Activated naive CD4-positive, alpha-beta T cell treated with anti-CD3 and anti-CD28 coated beads, Interleukin-2, amount 10 ng/mL, durations not matched to agents 7 days and 5 days (primary cell): ENCODE measurements at places on chromosomes 11 and 22.

- peak overlapping the region; percentile 66 for H3K4me3 ChIP-seq
- peak overlapping the region; percentile 87 for H3K27ac ChIP-seq
- peak; percentile 45 for DNase-seq
- H3K36me3 ChIP-seq: no peaks in the 10 kb centered on the region
- H3K4me1 ChIP-seq: peaks cover 54% of the 10 kb centered on the region
Measured at GRCh38 chr11:13338427-13339069, 61.0 kb downstream of the BMAL1 start.

GRCh38 chr11:20501971-20502370 lies 97.4 kb upstream of the SLC6A5 start:
- H3K36me3 ChIP-seq: peaks cover 19% of the 10 kb centered on the region
- no peaks in the 10 kb centered on the region for H3K27me3 ChIP-seq
- H3K4me3 ChIP-seq: no peak overlapping the region
- no peak for DNase-seq
- no peak overlapping the region for H3K27ac ChIP-seq
- no peaks in the 10 kb centered on the region for H3K4me1 ChIP-seq

DNA sequence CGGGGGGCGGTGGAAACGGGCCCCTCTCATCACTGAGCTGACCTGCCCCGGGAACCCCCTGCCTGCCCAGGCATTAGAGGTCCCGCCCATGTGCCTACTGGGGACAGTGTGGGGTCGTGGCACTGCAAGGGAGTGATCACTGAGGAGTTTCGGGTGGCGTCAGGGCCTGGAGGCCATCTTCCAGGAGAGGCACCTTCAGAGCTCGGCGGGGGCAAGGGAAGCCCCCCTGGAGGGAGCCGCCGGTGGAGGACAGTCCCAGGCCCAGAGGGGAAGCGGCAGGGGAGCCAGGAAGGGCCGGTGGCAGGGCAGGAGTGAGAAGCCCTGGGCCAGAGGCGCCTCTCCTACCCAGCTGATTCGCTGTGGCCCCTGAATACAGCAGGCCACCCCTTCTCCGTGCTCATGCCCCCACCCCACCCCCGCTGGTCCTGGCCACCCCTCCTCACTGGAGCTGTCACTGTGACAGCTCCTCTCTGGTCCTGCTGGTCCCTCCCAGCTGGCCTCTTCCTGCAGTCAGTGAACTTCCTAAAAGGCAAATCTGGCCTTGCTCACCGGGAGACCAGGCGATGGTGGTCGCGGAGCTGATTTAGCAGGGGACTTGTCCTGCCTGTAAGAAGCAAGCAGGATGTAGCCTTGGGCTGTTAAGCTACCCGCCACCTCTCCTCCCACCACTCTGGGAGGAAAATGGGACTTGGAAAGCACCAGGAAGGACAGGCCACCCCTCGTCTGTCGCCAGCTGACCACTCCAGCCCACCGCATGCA lies 2.0 kb upstream of the MAPK11 start:
- no peaks in the 10 kb centered on the region for H3K36me3 ChIP-seq
- H3K27me3 ChIP-seq: peaks cover 57% of the 10 kb centered on the region
- H3K27ac ChIP-seq: no peak overlapping the region
- peaks cover 19% of the 10 kb centered on the region for H3K4me1 ChIP-seq

GRCh38 chr22:37047006-37047405 lies 4.5 kb upstream of the KCTD17 start:
- peaks cover 5% of the 10 kb centered on the region for H3K4me1 ChIP-seq
- peaks cover 31% of the 10 kb centered on the region for H3K27me3 ChIP-seq
- DNase-seq: no peak
- H3K36me3 ChIP-seq: no peaks in the 10 kb centered on the region

DNA sequence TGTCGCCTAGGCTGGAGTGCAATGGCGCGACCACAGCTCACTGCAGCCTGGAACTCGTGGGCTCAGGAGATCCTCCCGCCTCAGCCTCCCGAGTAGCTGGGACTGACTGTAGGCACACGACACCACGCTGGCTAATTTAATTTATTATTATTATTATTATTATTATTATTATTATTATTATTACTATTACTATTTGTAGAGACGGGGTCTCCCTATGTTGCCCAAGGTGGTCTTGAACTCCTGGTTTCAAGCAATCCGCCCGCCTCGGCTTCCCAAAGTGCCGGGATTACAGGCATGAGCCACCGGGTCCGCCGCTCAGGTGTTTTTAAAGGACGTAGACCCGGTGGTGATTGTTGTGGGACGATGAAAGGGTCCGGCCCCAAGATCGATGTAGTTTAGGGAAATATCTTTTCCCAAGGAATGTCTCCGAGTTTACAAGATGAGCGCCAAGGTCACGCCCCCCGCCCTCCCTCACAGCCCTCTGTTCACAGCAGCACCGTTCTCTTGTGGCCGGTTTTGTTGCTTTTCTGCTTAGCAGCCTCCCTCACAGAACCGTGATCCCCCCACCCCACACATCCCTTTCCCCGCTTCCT lies 728 bp upstream of the POGLUT3 start:
- peak overlapping the region; percentile 96 for H3K27ac ChIP-seq
- peaks cover 38% of the 10 kb centered on the region for H3K4me1 ChIP-seq
- peak overlapping the region; percentile 84 for H3K4me3 ChIP-seq
- DNase-seq: no peak

- peaks cover 5% of the 10 kb centered on the region for H3K4me1 ChIP-seq
- no peak overlapping the region for H3K27ac ChIP-seq
- no peaks in the 10 kb centered on the region for H3K27me3 ChIP-seq
- H3K36me3 ChIP-seq: no peaks in the 10 kb centered on the region
Measured at GRCh38 chr22:28019360-28019759, 100.3 kb upstream of the PITPNB start.

GRCh38 chr22:49100773-49101172 lies 726.9 kb downstream of the BRD1 start:
- H3K4me3 ChIP-seq: no peak overlapping the region
- H3K27ac ChIP-seq: no peak overlapping the region
- no peaks in the 10 kb centered on the region for H3K36me3 ChIP-seq
- no peak for DNase-seq

GRCh38 chr22:18148293-18148965 lies 1.5 kb upstream of the USP18 start:
- peaks cover 11% of the 10 kb centered on the region for H3K36me3 ChIP-seq
- DNase-seq: no peak
- peak overlapping the region; percentile 87 for H3K4me3 ChIP-seq
- no peaks in the 10 kb centered on the region for H3K27me3 ChIP-seq
- peaks cover 50% of the 10 kb centered on the region for H3K4me1 ChIP-seq

- H3K36me3 ChIP-seq: no peaks in the 10 kb centered on the region
- H3K4me3 ChIP-seq: no peak overlapping the region
- H3K27ac ChIP-seq: no peak overlapping the region
Measured at GRCh38 chr11:101759771-101760450, 154.9 kb upstream of the CEP126 start.

- H3K27me3 ChIP-seq: no peaks in the 10 kb centered on the region
- no peak overlapping the region for H3K27ac ChIP-seq
- DNase-seq: peak; percentile 27
- H3K4me3 ChIP-seq: no peak overlapping the region
Measured at GRCh38 chr11:1293619-1294015, 15.8 kb downstream of the TOLLIP start.

- H3K27me3 ChIP-seq: no peaks in the 10 kb centered on the region
- DNase-seq: no peak
- no peaks in the 10 kb centered on the region for H3K36me3 ChIP-seq
- no peak overlapping the region for H3K27ac ChIP-seq
- H3K4me3 ChIP-seq: no peak overlapping the region
Measured at GRCh38 chr11:69660001-69660500, 15.1 kb downstream of the LTO1 start.

DNA sequence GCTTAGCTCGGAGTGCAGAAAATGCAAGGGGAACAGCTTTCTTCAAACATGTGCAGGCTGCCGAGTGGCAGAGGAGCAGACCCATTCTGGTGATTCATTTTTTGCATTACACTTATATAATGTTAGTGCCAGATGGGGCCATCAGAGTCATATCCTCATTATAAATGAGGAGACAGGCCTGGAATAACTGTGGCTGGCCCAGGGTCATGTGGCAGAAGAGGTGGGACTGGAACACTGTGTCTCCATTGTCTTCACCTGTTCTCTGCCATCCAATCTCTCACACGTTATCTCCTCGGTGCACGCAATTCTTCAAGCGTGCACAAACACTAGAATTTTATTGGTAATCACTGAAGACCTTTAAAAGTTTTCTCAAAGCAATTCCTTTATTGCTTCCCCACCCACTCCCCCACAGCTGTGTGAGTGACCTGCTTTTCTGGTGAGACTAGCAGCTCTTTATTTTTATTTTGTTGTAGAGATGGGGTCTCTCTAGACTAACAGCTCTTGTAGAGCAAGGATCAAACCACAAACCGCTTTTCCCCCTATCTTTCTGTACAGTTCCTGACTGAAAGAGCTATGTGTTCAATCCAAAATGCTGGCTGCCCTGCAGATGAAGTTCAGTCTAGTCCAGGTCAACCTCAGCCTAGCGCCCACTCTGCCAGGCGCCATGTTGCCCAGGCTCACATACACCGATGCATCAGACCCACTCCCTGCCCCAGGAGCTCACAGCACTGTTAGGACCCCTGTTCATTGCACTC lies 75.3 kb downstream of the ST3GAL4 start:
- no peaks in the 10 kb centered on the region for H3K4me1 ChIP-seq
- H3K4me3 ChIP-seq: no peak overlapping the region
- DNase-seq: no peak
- H3K27ac ChIP-seq: peak overlapping the region; percentile 37
- peaks cover 4% of the 10 kb centered on the region for H3K27me3 ChIP-seq
- no peaks in the 10 kb centered on the region for H3K36me3 ChIP-seq

DNA sequence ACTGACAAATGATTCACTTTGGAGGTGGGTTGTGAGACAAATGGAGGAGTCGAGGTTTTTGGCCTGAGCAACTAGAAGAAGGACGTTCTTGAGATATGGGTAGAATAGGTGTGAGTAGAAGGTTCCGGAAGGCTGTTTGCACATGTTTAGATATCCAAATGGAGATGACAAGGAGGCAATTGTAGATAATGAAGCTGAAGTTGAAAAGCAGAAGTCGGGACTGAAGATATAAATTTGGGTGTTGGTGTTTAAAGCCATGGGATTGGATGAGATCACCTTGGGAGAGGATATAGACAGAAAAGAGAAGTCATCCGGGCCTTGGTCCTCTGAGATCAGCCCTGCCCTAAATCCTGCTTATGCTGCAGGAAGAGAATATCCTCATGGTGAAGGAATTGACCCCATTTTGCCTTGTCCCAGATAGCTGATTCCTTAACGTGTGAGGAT lies 75.5 kb upstream of the CD44 start:
- H3K27ac ChIP-seq: no peak overlapping the region
- H3K27me3 ChIP-seq: no peaks in the 10 kb centered on the region
- no peak overlapping the region for H3K4me3 ChIP-seq
- peaks cover 46% of the 10 kb centered on the region for H3K4me1 ChIP-seq
- H3K36me3 ChIP-seq: peaks cover 22% of the 10 kb centered on the region
